Renal cortical epithelial cell (primary cell): ENCODE measurements at places on chromosomes 11 and 22. TPM values are rescaled to one million over a fixed set of nuclear protein-coding genes. Genes with fewer than 3 reads are reported as not detected.

GRCh38 chr11:76615950-76616349 lies 54.6 kb downstream of the LRRC32 start:
- peak; percentile 12 for DNase-seq

GRCh38 chr11:3201677-3202181 lies 16.9 kb downstream of the MRGPRG start:
- no peak for DNase-seq

- DNase-seq = no peak
These were observed at the start of gene ARRB1 for GRCh38 chr11:75351541-75351790. TSS of gene ARRB1 (minus strand) at chr11:75351661. CDS start at chr11:75351607, 54 bp downstream.

Gene FAM89B
- 10.1 and 14.8 TPM in 2 replicates for total RNA-seq

Gene USP28
- 19.8 and 39.4 TPM in 2 replicates for total RNA-seq
